Cortex of kidney (tissue), 1 donor: ENCODE measurements at places on chromosomes 6 and 20.

DNA sequence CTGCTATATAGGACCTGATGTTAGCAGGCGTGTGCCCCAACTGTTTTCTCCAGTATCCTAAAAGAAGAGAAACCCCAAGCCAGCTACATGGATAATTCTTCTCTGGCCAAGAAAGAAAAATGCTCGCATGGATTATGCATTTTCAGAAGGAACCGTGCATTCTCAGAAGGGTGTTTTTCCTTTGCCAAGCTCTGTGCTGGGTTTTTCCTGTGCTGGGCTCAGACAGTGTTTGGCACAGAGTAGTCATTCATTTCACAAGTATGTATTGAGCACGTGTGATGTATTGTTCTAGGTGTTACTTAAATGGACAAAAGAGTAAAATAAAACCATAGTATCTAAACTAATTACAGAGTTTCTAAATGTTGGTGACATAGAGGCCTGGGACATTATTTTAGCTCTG is 62.7 kb upstream of the ZNF133 start:
- DNase-seq, result no peak

DNA sequence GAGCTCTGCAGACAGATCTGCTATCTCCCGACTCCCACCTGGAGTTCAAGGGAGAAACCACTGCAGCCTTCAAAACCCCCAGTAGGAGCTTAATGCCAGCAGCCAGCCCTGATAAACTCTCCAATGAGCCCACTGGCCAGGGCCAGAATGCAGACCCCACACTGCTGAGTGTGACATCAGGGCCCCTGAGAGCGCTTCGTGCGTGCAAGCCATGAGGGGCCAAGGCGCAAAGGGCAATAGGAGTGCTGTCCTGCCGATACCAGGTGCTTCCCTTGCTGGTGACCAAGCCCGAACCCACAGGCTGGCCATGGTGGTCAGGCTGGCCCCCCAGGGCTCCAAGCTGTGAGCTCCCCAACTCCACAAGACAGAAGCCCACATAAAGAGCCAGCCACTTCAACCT is 33.2 kb upstream of the CST7 start:
- no peak for DNase-seq

- no peak for DNase-seq
Observed at GRCh38 chr6:84547341-84547801, 217.0 kb downstream of the TBX18 start.

- DNase-seq, result no peak
Observed at GRCh38 chr20:42553374-42553773, 636.3 kb downstream of the PTPRT start.

- no peak for DNase-seq
Observed at GRCh38 chr6:130377915-130378314, 12.1 kb downstream of the TMEM200A start.

DNA sequence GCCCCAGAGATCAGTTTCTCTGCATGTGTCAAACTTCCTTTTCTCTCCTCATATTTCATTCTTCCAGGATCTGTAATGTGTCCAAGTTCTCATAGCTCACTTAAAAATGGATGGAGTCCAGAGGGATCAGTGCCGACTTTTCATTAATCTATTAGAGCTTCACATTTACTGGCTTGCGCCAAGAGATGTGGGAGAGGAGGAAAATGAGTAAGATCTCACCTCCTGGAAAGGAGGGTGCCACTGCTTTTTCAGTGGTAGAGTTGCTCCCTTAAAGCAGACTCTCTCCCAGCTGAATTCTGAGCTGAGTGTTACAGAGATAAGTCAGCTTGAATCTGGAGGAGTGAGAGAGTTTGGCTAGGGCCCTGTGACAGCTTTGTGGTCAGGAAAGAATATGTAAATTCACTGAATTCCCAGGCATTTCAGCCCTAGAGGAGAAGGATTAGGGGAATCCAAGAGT is 175.9 kb downstream of the SOX4 start:
- no peak for DNase-seq

GRCh38 chr20:36400909-36401735 is 95.0 kb downstream of the DLGAP4 start:
- DNase-seq, result no peak

DNA sequence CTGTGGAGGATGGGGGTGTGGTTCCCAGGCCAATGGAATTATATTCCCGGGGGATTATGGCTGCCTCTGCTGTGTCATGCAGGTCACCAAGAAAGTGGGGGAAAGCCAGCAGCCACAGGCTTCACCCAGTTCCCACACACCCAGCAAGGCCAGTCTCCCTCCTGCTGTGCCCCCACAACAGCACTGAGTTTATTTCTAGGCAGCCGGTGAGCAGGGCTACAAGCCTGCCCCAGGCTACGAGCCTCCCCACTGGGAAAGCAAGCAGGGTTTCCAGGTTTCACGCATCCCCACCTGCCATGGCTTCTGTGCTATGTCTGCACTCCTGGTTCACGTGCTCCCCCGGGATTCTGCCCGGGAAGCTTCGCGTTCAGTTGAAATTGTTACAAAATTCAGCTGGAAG is 72.6 kb downstream of the ERMARD start:
- DNase-seq, result no peak

DNA sequence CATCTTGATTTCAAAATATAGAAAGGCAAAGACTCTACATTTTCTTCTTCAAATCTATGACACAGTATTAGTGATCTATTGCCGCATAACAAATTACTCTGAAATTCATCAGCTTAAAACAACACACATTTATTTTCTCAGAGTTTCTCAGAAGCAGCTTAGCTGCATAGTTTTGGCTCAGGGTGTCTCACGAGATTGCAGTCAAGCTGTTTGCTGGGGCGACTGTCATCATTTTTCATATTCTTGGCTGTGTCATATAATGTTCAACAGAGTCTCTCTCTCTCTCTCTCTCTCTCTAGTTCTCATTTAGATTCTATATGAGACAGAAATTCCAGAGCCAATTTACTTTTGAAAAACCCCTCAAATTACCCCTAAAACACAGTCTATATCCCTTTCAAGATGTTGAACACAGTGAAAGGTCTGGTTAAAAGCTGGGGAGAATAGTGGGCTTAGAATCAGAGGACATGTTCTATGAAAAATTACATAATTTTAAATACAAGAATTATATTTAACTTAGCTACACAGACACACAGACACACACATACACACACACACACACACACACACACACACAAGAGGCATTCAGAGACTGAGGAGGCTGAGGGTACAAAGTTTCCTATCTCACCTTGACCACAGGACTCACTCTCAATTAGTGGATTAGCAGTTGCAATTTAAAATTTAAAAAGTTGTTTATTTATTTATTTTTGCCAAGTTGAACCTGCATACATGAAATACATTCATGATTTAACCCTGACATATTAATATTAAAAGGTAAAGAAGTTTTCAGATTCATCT is 86.7 kb downstream of the MKKS start:
- no peak for DNase-seq

DNA sequence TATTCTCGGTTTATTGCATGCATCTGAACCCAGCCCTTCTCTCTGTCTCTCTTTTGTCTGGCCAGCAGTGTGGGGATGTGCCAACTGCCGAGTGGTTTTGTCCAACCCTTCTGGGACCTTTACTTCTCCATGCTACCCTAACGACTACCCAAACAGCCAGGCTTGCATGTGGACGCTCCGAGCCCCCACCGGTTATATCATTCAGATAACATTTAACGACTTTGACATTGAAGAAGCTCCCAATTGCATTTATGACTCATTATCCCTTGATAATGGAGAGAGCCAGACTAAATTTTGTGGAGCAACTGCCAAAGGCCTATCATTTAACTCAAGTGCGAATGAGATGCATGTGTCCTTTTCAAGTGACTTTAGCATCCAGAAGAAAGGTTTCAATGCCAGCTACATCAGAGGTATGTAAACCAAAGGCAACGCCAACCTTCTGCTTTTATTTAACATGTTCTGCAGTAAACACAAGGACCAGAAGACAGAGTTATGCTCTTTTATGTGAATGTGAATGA is 65.8 kb downstream of the ADGRG6 start:
- no peak for DNase-seq

DNA sequence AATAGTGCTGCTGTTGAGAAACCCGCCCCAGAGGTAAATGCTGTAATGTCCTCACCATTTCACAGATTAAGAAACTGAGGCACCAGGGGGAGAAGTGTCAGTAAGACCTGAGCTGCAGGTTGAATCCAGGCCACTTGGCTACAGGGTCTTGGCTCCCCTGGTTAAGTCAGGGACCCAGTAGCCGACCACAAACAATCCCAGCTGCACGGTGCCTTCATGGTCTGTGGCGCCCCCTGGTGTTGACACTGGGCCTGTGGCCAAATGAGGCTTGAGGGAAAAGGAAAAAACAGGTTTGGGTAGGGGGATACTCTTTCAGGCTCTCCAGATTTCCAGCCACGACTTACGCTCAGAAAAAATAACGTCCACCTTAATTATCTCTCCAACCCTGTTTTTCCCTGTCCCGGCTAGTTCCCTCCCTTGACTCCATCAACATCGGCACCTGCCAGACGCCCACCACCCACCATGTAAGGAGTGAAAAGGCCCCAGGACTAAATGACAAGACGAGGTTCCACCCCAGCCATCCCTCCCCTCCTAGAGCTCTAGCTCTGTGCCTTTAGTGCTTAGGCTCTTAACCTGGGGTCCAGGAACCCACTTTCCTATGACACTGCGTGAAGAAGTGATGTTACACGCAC is 47.7 kb upstream of the POLR1H start:
- DNase-seq, result no peak

DNA sequence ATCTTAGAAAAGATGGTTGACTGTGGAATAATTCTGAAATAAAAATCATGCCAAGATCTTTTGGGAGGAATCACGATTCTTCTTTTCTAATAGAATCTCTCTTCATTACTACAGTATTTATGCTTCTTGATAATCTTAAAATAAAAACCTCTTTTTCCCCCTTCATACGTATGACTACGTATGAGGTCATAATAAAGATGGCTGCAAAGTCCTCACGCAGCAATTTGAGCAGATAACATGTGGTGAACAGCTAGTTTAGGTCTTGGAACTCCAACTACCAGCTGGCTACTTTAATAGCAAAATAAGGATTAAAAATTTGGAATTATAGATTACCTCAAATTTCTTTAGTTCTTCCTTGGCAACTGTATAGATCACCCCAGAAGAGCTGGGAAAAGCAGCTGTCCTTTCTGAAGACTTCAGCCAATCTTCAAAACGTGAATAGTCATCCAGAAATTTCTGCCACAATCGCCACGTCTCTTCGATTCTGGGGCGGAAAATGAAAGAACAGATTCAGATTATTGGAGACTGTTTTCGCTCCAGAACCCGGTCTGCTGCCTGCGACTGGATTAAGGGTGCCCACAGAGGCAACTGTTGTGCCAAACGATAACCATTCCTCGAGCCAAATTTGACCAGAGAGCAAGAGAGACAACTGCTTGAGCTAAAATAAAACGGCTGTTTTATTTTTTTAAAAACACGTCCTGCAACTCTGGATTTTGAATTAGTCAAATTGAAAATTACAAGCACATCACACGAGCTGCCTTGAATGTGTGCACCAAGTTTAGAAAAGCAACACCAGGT is 347.3 kb downstream of the ESR1 start:
- DNase-seq, result no peak

- DNase-seq, result no peak
Observed at GRCh38 chr20:58393299-58393698, 4.3 kb downstream of the VAPB start.

DNA sequence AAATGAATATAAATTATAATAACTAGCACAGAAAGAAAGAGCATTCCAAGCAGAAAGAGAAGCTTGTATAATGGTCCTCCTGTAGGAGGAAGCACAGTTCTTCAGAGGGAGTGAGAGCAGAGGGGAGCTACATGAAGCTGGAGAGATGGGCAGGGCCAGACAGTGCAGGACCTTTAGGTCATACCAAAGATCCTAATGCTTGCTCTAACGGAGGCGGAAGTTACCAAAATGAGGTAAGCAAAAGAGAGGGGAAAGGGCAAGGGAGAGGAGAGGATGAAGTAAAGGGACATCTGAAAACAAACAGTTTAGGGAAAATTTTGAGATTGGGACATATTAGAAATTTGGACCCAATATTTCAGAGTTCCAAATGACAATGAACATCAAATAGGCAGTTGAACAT is 50.2 kb downstream of the HBS1L start:
- no peak for DNase-seq

- DNase-seq, result no peak
Observed at GRCh38 chr6:87922947-87923330, 124.7 kb upstream of the SPACA1 start.

- no peak for DNase-seq
Observed at GRCh38 chr6:67881706-67882065, 753.4 kb upstream of the ADGRB3 start.

DNA sequence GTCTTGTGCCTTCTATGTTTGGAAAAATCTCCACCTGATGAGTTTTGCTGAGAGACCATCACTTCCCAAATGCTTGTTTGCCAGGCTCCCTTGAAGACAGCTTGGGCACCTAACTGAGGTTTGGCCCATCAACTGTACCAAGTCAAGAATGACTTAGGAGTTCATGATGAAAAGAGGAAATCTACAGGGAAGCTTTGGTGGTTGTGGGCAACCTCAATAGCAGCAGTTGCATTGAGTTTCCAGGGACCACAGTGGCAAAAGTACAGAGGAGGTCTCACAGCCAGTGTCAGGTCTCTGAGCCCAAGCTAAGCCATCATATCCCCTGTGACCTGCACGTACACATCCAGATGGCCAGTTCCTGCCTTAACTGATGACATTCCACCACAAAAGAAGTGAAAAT is 49.7 kb upstream of the PHACTR1 start:
- DNase-seq, result no peak

DNA sequence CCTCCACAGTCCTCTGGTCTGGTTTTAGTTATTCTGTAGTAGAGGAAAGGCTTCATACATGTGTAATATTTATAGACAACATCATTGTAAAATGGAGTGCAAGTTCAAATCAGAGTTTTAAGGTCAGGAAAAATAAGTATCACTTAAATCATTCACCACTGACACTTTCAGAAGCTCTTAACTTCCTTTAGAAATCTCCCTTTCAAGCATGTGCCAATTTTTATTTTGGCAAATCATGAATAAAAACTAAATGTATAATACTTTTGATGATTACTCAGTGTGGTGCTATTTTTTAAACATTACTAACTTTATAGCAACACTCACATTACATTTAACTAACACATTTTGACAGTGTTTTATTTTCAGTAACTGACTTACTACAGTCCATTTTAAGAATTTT is 112.2 kb downstream of the OGFRL1 start:
- DNase-seq, result no peak

- DNase-seq, result no peak
Observed at GRCh38 chr6:21384216-21384615, 209.3 kb upstream of the SOX4 start.

GRCh38 chr6:90285611-90286381 is 10.8 kb downstream of the BACH2 start:
- no peak for DNase-seq

DNA sequence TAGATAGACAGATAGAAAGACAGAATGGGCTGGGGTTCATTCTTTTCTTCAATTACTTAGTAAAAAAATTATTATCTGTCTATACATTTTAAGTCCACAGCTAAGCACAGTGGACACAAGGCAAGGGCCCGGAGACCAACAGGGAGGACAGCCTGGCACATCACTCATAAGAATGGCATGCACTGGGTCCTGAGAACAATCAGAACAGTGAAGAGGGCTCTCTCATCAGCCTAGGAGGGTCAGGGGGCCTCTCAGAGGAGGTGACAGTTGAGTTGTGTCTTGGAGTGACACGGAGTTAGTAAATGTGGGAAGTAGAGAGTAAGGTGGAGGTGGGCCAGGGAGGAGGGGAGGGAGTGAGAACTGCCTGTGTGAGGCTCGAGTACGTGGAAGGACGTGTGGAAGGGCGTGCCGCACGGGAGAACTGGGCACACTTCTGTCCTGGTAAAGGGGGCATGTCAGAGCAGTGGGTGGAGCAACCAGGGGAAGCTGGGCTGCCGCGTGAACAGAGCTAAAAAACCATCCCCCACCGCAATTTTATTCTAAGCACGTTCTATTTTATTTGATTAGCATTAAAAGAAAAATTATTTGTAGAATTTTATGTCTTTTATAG is 45.1 kb upstream of the DSP start:
- no peak for DNase-seq

GRCh38 chr6:26431258-26432172 is 8.8 kb upstream of the BTN3A3 start:
- no peak for DNase-seq
